Right cardiac atrium (tissue), 5 donors: ENCODE measurements at places on chromosomes 7 and 10.

GRCh38 chr7:51545131-51545530 is 228.5 kb upstream of the COBL start:
- no peak for DNase-seq

- DNase-seq: no peak
These were observed 41.6 kb downstream of the CDC123 start for GRCh38 chr10:12237265-12238220.

DNA sequence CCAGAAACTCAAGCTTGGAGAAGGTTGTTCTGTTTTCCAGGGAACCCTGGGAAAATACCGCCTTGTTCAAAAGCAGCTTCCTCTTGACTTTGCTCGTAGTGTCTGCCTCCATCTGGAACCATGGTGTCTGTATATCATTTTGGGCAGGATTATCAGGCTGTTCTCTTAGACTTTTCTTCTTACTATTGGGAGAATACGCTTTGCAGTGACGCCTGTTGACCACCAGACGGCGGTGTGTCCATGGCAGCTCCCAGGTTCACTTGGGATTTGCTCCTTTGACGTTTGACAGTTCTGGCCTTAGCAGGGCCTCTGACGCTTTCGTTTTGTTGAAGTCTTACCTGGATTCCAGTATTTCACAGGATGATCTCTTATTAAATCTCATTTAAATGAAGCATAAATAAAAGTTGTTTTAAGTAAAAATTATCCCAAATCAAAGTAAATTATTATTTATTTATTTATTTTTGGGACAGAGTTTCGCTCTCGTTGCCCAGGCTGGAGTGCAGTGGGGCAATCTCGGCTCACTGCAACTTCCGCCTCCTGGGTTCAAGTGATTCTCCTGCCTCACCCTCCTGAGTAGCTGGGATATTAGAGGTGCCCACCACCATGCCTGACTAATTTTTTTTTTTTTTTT is 41.8 kb upstream of the GJD4 start:
- no peak for DNase-seq

- no peak for DNase-seq
These were observed 348.1 kb downstream of the GATA3 start for GRCh38 chr10:8402576-8402975.

- peak; percentile 42 for DNase-seq
These were observed 63.3 kb downstream of the CTTNBP2 start for GRCh38 chr7:117809958-117810357.

GRCh38 chr10:121910673-121911420 is 17.0 kb downstream of the ATE1 start:
- no peak for DNase-seq
